ENCODE measurements at places on chromosomes 6 and 20. TPM values are rescaled to one million over a fixed set of nuclear protein-coding genes. Genes with fewer than 3 reads are reported as not detected.

The CCDC28A gene
- total RNA-seq, result 20.9 TPM

The RGS17 gene
- not detected for total RNA-seq

The GDAP1L1 gene
- not detected for total RNA-seq

The RHAG gene
- not detected for total RNA-seq

The ZBTB12 gene
- total RNA-seq, result 0.77 TPM

The ULBP2 gene
- not detected for total RNA-seq

The MICB gene
- total RNA-seq, result 12.6 TPM

The CST3 gene
- total RNA-seq, result 22.2 TPM

The LIN28B gene
- not detected for total RNA-seq

GRCh38 chr20:45163083-45163803 lies 11.5 kb upstream of the PI3 start:
- no peak overlapping the region for H3K27ac ChIP-seq
- H3K4me1 ChIP-seq, result no peaks in the 10 kb centered on the region
- no peaks in the 10 kb centered on the region for H3K36me3 ChIP-seq
- H3K27me3 ChIP-seq, result no peaks in the 10 kb centered on the region
- no peak for DNase-seq

DNA sequence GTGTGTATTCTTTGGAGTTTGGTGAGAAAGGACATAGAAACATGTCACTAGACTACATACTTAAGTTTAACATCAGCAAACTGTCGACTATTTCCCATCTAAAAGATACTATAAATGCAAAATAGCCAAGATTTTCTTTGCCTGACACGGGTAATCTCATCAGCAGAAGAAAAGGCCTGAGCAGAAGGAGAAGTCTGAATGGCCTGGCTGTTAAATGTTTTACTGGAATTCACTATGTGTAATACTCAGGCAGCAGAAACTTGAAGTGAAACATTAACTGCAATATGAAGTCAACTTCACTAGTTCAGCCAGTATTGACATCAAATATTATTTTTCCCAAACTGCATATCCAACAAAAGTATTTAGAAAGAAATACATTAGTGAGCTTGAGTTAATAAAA lies 6.4 kb upstream of the DSE start:
- H3K4me3 ChIP-seq, result no peak overlapping the region
- H3K4me1 ChIP-seq, result no peaks in the 10 kb centered on the region
- no peak for DNase-seq
- H3K27ac ChIP-seq, result no peak overlapping the region
- no peaks in the 10 kb centered on the region for H3K27me3 ChIP-seq

GRCh38 chr20:1493536-1493935 lies 2.3 kb upstream of the SIRPB2 start:
- no peaks in the 10 kb centered on the region for H3K36me3 ChIP-seq
- H3K27ac ChIP-seq, result no peak overlapping the region
- no peak overlapping the region for H3K4me3 ChIP-seq
- DNase-seq, result no peak
- peaks cover 12% of the 10 kb centered on the region for H3K4me1 ChIP-seq

- H3K36me3 ChIP-seq, result no peaks in the 10 kb centered on the region
- no peak overlapping the region for H3K27ac ChIP-seq
- H3K4me1 ChIP-seq, result no peaks in the 10 kb centered on the region
- H3K27me3 ChIP-seq, result no peaks in the 10 kb centered on the region
Measured at GRCh38 chr6:95203153-95203754, 374.1 kb upstream of the MANEA start.

DNA sequence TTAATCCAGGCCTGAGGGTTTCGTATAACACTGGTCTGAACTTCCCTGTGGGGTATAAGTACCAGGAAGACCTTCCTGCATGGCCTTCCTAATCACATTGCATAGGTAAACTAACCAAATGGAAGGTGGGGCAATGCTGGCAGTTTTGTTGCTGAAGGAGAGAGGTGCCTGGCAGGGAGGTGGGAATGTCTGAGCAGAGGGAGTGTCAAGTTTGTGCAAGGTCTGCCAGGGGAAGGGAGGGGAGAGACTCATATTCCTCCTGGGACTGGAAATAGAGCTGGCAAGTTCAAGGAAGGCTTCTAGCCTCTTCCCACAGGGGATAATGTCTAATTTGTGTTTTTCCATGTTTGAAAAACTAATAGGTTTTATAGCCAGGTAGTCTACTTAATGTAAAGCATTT lies 70.6 kb downstream of the HDDC2 start:
- no peak overlapping the region for H3K4me3 ChIP-seq
- H3K4me1 ChIP-seq, result no peaks in the 10 kb centered on the region
- no peaks in the 10 kb centered on the region for H3K36me3 ChIP-seq
- H3K27ac ChIP-seq, result no peak overlapping the region
- no peak for DNase-seq

- H3K4me3 ChIP-seq, result no peak overlapping the region
- no peak overlapping the region for H3K27ac ChIP-seq
- no peaks in the 10 kb centered on the region for H3K36me3 ChIP-seq
- no peaks in the 10 kb centered on the region for H3K27me3 ChIP-seq
Measured at GRCh38 chr6:137944793-137945498, 77.9 kb downstream of the TNFAIP3 start.

- no peak for DNase-seq
- H3K4me3 ChIP-seq, result no peak overlapping the region
- no peaks in the 10 kb centered on the region for H3K4me1 ChIP-seq
- H3K27ac ChIP-seq, result no peak overlapping the region
Measured at GRCh38 chr6:51843456-51844056, 243.9 kb downstream of the PKHD1 start.

GRCh38 chr20:20272686-20273085 lies 95.2 kb upstream of the INSM1 start:
- H3K36me3 ChIP-seq, result no peaks in the 10 kb centered on the region
- no peak overlapping the region for H3K27ac ChIP-seq
- peaks cover 6% of the 10 kb centered on the region for H3K27me3 ChIP-seq
- H3K4me3 ChIP-seq, result no peak overlapping the region
- DNase-seq, result no peak

DNA sequence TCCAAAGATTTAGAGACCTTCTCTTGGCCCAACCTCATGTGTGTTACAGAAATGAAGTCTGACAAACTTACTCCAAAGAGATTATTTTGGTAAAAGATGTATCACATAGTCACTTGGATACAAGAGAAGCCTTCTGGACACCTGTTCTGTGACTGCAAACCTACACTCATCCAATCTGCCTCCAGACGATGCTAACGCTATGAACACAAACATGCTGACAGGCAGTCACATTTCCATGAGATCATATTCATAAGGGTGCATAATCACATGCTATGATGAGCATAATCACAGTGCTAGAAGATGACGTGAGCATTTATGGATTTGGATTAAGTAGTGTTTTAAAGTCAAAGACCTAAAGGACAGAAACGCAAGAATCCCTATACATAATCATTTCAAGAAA lies 340.2 kb downstream of the HACE1 start:
- H3K27ac ChIP-seq, result no peak overlapping the region
- no peaks in the 10 kb centered on the region for H3K4me1 ChIP-seq
- H3K4me3 ChIP-seq, result no peak overlapping the region
- no peaks in the 10 kb centered on the region for H3K36me3 ChIP-seq

DNA sequence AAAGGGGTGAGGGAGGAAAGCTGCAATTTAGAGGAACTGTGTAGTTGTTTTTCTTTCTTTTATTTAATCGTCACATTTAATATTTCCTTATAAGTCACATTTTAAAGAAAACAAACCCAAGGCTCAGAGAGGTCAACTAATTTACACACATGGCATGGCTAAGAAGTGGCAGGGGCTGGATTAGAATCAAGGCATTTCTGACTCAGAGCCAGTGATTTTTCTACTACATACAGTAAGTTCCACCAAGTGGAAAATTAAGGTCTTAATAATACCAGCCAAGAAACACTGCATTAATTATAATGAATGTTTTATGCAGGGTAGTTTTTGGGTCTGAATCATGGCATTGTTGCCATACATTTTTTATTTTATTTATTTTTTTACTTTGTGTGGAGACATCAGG lies 607.7 kb upstream of the CITED2 start:
- no peaks in the 10 kb centered on the region for H3K27me3 ChIP-seq
- H3K4me1 ChIP-seq, result no peaks in the 10 kb centered on the region
- no peak for DNase-seq
- no peak overlapping the region for H3K27ac ChIP-seq
- H3K36me3 ChIP-seq, result no peaks in the 10 kb centered on the region

DNA sequence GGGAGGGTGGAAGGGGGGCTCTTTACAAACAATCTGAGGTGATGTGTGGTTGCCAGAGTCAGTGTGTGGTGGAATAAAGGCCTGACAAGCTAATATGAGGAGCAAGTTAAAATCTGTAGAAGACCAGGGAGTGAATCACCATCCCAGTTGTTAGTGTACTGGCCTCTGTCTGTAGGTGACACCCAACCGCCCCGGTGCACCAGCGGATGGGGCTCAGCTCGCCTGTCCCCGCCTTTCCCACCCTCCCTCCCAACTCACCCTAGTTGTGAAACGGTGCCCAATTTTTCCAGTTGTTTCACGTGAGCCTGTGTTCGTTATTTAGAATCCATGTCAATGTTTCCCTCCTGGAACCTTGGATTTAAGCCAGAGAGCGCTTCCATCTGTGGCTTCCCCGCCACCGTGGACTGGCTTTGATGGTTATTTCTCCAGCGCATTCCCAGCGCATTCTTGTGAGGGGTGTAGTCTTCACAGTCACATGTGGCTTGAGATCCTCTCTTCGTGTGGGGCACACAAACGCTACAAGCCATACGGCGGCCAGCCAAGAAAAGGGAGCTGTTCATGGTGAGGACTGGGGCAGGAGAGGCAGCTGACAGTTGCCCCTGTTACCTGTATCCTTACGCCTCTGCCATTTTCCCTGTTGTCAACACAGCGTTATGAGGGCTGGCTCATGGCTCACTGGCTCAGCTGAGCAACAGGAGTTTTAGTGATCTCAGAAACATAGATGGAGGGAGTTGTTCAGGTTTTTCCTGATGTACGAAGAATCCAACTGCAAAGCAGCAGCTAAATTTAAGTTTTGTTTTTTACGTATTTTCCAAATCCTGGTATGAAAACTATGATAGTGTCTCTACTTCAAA lies 137.6 kb downstream of the ZDHHC14 start:
- H3K27ac ChIP-seq, result no peak overlapping the region
- H3K4me1 ChIP-seq, result no peaks in the 10 kb centered on the region
- no peaks in the 10 kb centered on the region for H3K36me3 ChIP-seq
- no peak overlapping the region for H3K4me3 ChIP-seq
- no peak for DNase-seq

DNA sequence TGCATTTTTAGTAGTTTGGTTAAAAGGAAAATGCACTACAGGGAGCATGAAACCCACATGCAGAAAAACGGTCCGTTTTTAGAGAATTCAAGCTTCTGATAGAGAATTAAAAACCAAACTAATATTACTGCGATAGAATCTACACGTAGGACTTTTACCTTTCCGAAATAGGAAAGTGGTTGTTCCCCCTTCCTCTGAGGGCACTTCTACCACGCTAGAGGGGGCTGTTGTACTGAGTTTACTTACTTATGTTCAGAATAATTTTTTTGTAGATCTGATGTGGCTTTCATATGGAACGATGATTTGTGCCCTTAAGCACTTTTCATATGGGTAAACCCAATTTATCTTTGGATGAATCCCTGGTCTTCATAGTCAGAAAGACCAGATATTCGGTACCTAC lies 264.3 kb upstream of the PLN start:
- H3K27me3 ChIP-seq, result no peaks in the 10 kb centered on the region
- H3K4me1 ChIP-seq, result no peaks in the 10 kb centered on the region
- H3K27ac ChIP-seq, result no peak overlapping the region
- H3K36me3 ChIP-seq, result no peaks in the 10 kb centered on the region
- peak; percentile 57 for DNase-seq
- no peak overlapping the region for H3K4me3 ChIP-seq

DNA sequence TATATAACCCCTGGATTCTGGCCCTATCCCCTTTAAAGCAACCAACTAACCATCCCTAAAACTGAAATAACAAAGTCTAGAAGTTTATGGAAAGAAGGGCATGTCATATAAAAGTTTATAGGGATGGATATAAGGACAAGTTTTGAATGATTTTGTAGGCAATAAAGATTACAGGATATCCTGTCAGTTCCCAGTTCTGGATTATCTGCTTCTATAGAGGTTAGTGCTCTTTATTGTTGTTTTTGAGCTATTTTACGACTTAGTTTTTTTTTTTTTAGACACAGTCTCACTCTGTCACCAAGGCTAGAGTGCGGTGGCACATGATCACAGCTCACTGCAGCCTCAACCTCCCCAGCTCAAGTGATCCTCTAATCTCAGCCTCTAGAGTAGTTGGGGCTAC lies 48.3 kb downstream of the ZFP64 start:
- no peaks in the 10 kb centered on the region for H3K4me1 ChIP-seq
- H3K36me3 ChIP-seq, result no peaks in the 10 kb centered on the region
- no peaks in the 10 kb centered on the region for H3K27me3 ChIP-seq
- H3K27ac ChIP-seq, result no peak overlapping the region

GRCh38 chr6:15736297-15736696 lies 73.5 kb upstream of the DTNBP1 start:
- no peaks in the 10 kb centered on the region for H3K27me3 ChIP-seq
- no peaks in the 10 kb centered on the region for H3K4me1 ChIP-seq
- H3K36me3 ChIP-seq, result no peaks in the 10 kb centered on the region
- no peak overlapping the region for H3K27ac ChIP-seq

DNA sequence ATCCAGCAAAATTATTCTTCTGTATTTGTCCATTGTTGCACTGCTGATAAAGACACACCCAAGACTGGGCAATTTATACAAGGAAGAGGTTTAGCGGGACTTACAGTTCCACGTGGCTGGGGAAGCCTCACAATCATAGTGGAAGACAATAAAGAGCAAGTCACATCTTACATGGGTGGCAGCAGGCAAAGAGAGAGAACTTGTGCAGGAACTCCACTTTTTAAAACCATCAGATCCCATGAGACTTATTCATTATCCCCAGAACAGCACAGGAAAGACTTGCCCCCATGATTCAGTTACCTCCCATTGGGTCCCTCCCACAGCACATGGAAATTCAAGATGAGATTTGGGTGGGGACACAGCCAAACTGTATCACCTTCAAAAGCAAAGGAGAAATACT lies 286.5 kb upstream of the ECI2 start:
- no peak for DNase-seq
- H3K27me3 ChIP-seq, result no peaks in the 10 kb centered on the region
- no peak overlapping the region for H3K4me3 ChIP-seq
- H3K36me3 ChIP-seq, result no peaks in the 10 kb centered on the region
